Stomach (tissue), 19 donors: ENCODE measurements at places on chromosomes 5 and 9. TPM values are rescaled to one million over a fixed set of nuclear protein-coding genes. Genes with fewer than 3 reads are reported as not detected.

Gene CARTPT
- not detected for total RNA-seq

Gene LURAP1L
- total RNA-seq = 19.3 TPM

Gene ADAMTS19
- total RNA-seq = 1.2 TPM

Gene IL17B
- not detected for total RNA-seq

Gene FOXD4L3
- total RNA-seq = not detected

Gene DMRT1
- not detected for total RNA-seq
